Stimulated activated CD4-positive, alpha-beta T cell treated with anti-CD3 and anti-CD28 coated beads, Interleukin-2, amount 100 ng/mL, for 48 hours (primary cell): ENCODE measurements at places on chromosomes 16 and 17.

- DNase-seq = no peak
These were observed 36.8 kb upstream of the LYRM9 start for GRCh38 chr17:27930000-27930399.

GRCh38 chr16:1337486-1337885 is 4.0 kb downstream of the BAIAP3 start:
- DNase-seq = no peak

DNA sequence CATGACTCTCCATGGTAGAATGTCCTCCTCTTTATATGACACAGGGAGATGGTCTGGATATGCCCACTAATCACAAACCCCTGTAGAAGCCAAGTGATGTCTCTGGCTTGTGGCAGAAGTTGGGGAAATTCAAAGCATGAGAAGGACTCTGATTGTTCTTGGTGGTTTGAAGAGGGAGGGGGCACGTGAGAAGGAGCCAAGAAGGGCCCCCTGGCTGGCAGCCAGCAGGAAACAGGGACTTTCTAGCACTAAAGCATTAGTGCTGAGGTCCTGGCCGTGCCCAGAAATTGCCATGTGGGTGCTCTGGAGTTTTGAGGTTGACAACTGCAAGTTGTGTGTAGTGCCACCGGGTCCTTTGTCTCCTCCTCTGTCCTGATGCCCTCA is 199.9 kb downstream of the LGALS9B start:
- no peak for DNase-seq

GRCh38 chr17:37485938-37486570 is 3.6 kb upstream of the DUSP14 start:
- no peak for DNase-seq

DNA sequence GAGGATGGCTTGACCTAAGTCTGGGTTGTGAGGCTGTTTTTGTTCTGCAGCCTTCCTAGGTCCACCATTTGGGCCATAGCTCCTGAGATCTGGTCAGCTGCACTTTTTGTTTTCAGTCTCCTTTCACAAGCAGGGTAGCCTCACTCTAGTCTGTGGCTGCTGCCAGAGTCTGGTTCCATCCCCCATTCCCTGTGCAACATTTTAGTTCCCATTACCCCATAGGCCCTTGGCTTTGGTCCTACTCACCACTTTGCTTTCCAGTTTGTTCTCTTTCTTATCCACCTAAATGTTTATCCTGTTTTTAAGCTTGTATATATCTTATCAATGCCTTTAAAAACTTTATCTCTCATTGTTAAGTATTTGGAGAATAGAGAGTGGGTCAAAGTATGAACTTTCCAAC is 6.5 kb upstream of the XYLT2 start:
- DNase-seq = no peak

GRCh38 chr17:489758-490329 is 137.2 kb upstream of the RPH3AL start:
- DNase-seq = peak; percentile 46

DNA sequence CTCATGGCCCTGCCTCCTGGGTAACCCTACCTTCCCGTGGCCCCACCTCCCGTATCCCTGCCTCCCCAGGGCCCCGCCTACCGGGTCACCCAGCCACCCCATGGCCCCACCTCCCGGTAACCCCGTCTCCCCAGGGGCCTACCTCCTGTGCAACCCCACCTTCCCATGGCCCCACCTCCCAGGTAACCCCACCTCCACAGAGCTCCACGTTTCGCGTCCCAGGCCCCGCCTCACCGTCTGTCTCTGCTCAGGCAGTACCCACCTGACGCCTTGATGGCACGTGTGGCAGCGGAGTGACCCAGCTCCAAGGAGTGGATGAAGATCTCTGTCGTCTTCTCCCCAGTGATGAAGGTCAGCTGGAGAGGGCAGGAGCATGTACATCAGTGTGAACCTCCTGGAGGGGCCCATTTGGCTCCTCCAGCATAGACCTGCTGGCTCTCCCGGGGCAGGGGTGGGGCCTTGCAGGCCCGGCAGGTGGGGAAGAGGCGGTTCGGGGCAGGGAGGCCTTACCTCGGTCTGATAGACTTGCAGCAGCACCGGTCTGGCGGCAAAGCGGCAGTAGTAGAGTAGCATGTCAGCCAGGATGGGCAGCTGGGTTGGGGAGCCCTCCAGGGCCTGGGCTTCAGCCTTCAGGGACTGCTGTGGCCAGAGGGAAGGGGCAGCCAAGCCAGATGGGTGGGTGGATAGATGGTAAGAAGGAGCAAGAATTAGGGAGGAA is 18.7 kb upstream of the PIK3R6 start:
- DNase-seq = no peak

DNA sequence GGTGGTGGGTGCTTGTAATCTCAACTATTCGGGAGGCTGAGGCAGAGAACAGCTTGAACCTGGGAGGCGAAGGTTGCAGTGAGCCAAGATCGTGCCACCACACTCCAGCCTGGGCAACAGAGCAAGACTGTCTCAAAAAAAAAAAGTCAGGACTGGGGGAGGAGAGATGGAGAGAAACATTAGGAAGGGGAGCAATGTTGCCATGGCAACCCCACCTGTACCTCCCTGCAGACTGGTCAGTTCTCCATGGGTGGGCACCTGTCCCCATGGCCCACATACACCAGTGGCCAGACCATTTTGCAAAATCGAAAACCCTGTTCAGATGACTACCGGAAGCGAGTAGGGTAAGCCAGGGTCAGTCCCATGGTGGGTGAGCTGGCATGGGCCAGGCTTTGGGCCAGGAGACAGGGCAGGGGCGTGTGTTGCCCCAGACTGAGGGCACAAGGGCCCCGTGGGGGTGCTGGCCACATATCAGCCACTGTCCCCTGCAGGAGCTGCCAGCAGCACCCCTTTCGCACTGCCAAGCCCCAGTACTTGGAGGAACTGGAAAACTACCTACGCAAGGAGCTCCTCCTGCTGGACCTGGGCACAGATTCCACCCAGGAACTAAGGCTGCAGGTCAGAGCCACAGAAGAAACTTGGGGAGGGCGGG is 14.0 kb downstream of the TSNAXIP1 start:
- DNase-seq = no peak

DNA sequence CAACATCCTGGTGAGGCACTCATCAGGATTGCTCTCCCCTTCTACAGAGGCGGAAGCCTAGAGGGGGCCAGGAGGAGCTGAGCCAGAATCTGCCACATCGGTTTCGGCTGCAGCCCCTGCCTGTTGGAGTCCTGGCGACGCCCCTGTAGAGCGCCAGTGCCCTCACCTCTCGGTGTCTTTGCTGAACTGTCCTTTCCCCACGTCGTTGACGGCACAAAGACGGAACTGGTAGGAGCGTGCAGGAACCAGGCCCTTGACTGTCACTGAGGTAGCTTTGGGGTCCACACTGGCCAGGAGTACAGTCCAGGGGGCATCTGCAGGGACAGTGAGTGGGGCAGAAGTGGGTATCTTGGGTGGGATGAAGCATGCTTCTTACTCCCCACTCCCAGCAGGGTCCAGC is 110.3 kb upstream of the CDC42EP4 start:
- no peak for DNase-seq

GRCh38 chr17:19502517-19502916 is 31.1 kb upstream of the SLC47A1 start:
- DNase-seq = no peak

- no peak for DNase-seq
These were observed 32.0 kb downstream of the SOX8 start for GRCh38 chr16:1013593-1013900.

- DNase-seq = no peak
These were observed 1.0 kb upstream of the EPN3 start for GRCh38 chr17:50531428-50532025.

DNA sequence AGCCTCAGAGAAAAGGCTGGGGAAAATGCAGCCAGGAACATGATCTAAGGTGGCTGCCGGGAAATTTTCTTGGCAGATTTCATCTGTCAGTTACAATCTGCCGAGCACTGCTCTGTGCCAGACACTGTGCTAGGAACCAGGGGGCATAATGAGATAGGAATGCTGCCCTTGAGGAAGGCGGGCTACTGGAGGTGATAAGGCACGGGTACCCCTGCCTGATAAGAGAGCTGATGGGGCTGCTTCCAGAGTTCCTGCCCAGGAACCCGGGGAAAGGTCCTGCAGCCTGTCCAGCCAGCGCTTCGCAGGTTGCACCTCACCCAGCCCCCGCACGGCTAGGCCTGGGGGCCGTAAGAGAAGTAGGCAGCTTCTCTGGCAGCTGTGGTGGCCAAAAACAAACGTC is 3.1 kb downstream of the SCNN1G start:
- no peak for DNase-seq

DNA sequence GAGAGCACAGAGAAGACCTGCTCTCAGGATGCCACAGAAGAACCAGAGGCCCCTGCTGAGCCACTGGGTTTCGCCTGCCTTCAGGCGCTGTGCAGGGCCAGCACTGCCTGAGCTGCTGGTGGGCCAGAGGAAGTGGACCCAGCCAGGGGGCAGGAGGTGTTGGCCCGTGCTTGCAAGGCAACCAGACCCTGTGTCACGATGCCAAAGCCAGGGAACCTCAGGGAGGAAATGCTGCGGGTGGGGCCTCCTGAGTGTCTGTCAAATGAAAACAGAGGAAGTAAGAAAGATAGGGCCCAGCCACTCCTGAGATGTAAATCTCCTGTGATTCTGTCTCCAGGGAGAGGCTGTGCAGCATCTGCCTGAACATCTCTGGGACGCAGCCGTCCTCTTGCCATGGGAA is 58.1 kb upstream of the ADORA2B start:
- DNase-seq = no peak

DNA sequence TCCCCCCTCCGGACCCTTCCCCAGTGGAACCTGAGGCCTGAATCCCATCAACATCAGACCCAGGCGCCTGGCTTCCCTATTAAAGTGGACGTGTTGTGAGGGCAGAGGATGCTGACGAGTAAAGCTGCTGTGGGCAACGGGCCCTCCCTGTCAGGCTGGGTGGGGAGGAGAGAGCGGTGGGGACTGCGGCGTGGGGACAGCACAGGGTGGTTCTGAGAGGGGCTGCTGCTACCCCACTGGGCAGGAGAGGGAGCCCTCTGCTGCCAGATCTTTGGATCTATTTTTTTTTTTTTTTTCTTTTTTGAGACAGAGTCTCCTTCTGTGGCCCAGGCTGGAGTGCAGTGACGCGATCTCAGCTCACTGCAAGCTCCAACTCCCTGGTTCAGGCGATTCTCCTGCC is 5.9 kb downstream of the CA5A start:
- no peak for DNase-seq

DNA sequence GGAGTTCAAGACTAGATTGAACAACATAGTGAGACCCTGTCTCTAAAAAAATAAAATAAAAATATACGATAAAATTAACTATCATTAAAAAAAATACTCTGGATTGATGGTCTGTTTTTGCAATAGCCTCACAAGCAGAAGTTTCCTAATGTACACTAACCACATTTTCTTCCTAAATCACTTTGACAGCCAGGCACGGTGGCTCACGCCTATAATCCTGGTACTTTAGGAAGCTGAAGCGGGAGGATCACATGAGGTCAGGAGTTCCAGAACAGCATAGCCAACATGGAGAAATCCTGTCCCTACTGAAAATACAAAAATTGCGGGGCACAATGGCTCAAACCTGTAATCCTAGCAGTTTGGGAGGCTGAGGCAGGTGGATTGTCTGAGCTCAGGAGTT is 64.7 kb downstream of the HELZ start:
- no peak for DNase-seq

- DNase-seq = no peak
These were observed 71.3 kb downstream of the SREBF1 start for GRCh38 chr17:17765359-17766076.

DNA sequence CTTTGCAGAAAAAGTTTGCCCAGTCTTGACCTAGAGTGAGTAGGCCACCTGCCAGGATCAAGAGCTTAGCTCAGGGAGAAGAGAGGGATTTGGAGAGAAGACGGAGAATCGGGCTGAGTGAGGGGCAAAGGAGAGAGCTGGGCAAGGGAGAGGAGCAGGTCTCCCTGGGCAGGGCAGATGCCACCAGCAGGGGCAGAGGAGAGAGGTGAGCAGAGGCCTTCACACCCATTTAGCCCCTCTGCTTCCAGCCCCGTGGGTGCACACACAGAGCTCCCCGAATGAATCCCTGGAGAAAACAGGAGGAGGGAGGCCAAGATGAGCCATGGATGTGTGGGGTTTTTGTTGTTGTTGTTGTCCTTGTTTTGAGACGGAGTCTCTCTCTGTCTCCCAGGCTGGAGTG is 29.2 kb downstream of the TBX4 start:
- DNase-seq = no peak

DNA sequence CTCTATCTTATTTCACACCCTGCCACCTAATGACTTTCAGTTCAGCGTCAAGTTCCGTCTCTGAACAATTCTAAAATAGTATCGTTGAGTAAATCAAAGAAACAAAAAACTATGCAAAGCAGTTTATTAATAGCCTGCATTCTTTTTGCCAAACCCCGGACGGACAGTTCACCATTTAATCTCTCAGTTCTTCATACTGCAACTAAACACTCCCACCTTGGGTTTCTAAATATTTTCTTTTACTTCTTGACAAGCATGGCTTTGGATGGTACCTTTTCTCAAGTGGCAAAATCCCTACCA is 1.2 kb downstream of the MYH11 start:
- DNase-seq = no peak

- DNase-seq = no peak
These were observed 220.8 kb upstream of the TNRC6C start for GRCh38 chr17:77737442-77738265.

DNA sequence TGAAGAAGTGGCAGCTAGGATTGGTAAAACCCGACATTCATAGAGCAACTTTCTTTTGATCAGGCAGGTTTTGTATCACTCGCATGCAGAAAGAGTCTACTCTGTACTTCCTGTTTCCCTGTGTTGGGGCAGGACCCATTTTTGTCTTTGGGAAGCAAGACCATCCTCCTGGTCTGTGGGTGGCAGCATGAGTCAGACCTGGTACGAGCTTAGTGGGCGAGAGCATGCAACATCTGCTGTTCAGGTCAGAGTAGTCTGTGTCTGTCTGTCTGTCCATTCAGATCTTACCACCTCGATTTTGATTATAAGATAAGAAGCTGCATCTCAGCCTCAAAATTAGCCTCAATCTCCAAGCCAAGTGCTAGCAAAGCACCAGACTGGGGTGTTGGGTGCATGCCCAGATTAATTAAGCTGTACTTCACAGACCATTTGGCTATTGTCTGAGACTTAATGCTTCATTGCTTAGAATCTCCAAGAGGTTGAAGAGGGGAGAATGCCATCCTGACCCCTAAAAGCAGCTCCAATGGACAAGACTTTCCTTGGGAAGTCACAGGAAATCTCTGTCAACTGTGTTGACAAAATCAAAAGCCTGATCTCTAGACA is 110.9 kb downstream of the XYLT1 start:
- DNase-seq = peak; percentile 41

- DNase-seq = no peak
These were observed 19.3 kb upstream of the RBFOX3 start for GRCh38 chr17:79630126-79630525.

GRCh38 chr17:13478326-13478830 is 123.4 kb downstream of the HS3ST3A1 start:
- DNase-seq = no peak

- DNase-seq = no peak
These were observed 7.3 kb downstream of the CDK5R1 start for GRCh38 chr17:32493976-32494513.
